ENCODE measurements at places on chromosomes 4 and X.

- no peak for DNase-seq
Observed at GRCh38 chrX:12992544-12993118, 17.7 kb downstream of the TMSB4X start.

- no peak for DNase-seq
Observed at GRCh38 chrX:132373610-132374009, 115.2 kb downstream of the MBNL3 start.

- DNase-seq, result peak; percentile 3
Observed at GRCh38 chrX:11666164-11666563, 444 bp upstream of the ARHGAP6 start.

- DNase-seq, result no peak
Observed at GRCh38 chr4:95541889-95542607, 6.7 kb downstream of the UNC5C start.

DNA sequence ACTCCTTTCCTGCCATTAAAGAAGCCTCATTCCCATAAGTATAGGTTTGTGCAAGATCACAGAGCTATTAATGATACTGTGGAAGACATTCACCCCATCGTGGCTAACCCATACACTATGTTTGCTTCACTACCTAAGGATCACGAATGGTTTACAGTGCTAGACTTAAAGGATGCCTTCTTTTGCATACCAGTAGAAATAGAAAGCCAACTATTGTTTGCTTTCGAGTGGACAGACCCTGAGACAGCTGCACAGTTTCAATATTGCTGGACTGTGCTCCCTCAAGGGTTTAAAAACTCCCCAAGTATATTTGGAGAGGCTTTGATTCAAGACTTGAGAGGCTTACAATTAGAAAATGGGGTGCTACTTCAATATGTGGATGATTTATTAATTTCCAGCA, 16.0 kb upstream of the PAPSS1 start:
- DNase-seq, result no peak

- no peak for DNase-seq
Observed at GRCh38 chrX:24657671-24658386, 10.7 kb upstream of the PCYT1B start.

DNA sequence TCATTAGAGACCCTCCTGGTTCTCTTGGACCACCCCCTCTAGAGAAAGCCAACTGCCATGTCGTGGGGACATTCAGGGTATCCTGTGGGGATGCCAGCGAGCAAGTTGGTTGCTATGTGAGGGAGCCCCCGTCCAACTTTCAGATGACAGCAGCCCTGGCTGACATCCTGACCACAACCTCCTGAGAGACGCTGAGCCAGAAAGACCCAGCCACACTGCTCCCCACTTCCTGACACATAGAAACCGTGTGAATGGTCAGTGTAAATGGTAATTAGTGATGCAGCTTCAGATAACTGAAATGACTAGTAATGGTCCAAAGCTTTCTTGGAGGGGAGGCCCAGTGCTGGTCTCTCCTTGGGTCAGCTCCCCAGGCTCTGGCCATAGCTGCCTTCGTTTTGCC, 10.8 kb downstream of the CLCN4 start:
- DNase-seq, result no peak

DNA sequence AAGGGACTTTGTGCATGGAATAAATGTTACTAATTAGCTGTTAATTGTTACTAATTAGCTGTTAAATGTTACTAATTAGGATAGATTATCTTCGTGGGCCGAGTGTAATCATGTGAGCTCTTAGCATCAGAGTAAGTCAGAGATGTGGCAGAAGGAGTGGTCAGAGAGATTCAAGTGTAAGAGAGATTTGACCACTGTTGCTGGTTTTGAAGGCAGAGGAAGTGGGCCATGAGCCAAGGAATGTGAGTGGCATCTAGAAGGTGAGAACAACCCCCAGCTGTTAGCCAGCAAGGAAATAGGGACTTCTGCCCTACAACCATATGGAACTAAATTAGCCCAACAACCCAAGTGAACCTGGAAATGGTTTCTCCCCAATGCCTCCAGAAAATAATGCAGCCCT, 28.2 kb downstream of the ODAPH start:
- DNase-seq, result no peak

DNA sequence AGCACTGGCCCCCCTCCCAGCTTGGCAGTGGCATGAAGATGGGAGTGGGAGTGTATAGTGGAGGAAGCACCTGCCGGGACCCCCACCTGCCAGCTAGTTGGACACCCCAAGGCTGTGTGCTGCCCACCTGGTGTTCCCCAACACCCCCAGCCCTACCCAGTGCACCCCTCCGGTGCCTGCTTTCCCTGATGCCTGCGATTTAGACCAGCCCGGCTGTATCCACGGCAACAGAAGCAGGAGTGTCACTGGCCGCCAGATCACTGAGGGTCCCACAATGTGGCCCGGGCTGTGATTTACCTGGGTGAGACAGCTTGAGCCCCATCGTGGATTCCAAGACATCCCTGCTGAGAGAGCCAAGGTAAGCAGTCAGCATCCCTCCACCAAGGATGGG, 533 bp downstream of the GPR173 start:
- DNase-seq, result no peak

DNA sequence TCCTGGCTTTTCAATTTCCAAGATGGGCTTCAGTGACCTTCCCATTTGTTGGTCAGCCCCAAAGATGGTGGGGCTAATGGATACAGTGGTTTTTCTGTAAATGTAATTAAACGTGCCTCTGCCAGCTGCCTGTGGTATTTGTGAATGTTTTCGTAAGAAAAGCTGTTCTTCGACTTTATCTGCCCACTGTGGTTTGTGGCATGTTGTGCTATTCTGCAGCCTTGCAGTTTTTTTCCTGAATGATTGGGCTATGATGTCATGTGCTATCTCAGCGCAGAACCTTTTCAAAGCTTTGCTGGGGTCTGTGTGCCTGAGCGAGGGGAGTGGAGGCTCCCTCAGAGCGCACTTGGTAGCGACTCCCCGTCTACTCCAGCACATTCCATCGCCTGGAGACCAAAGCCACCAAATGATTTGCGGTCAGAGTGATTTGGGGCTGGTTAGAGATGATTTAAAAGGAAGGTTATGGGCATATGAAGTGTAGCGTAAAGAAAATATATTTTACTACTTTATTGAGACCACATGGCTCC, 137.5 kb downstream of the PALLD start:
- peak; percentile 100 for DNase-seq

DNA sequence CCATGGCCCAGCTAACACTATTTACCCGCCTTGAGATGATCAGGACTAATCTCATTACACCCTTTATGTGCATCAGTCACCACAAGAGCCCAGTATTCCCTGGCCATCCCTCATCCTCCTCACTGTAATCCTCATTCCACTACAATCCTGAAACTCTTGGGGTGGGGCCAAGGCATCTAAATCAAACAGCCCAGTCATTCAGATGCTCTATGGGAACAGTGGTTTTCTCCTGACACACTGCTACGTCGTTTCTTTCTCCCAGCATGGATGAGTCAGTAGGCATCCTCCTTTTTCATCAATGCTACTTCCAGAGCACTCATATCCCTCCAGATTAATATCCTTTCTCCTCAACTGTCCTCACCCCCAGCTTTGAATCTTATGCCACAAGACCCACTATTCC, 5.6 kb downstream of the SDAD1 start:
- DNase-seq, result peak; percentile 91

GRCh38 chr4:185552254-185552653, 16.9 kb upstream of the PDLIM3 start:
- DNase-seq, result no peak

GRCh38 chr4:182748949-182749348, 168.2 kb downstream of the DCTD start:
- no peak for DNase-seq

DNA sequence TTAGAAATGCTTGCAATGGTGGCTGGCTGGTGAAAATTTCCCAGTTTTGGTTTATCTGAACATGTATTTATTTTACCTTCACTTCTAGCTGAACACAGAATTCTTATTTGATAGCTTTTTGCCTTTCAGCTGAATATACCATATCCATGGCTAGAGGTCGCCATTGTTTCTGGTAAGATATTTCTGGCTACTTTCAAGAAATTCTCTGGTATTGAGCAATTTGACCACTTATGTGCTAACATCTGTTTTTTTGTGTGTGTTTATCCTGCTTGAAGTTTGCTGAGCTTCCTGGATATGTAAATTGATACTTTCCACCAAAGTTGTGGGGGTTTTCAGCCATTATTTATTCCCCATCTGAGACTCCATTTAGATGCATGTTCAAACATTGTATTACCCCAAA, 75.4 kb downstream of the FBXW7 start:
- DNase-seq, result peak; percentile 76

DNA sequence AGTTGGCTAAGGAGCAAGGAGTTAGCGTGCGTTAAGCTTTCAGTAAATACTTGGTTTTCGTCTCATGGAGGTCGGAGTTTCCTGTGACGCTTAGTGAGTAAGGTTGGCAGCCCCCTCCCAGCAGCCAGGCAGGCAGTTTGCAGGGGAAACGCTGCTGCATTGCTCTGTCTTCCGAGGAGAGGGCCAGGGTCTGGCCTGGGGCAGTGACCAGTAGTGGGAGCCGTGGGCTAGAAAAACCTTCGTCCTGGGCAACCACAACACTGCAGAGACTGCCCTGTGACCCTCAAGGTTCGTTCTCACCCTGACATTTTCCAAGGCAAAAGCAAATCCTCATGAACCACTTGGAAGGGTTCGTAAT, 432 bp downstream of the TMEM175 start:
- DNase-seq, result no peak

DNA sequence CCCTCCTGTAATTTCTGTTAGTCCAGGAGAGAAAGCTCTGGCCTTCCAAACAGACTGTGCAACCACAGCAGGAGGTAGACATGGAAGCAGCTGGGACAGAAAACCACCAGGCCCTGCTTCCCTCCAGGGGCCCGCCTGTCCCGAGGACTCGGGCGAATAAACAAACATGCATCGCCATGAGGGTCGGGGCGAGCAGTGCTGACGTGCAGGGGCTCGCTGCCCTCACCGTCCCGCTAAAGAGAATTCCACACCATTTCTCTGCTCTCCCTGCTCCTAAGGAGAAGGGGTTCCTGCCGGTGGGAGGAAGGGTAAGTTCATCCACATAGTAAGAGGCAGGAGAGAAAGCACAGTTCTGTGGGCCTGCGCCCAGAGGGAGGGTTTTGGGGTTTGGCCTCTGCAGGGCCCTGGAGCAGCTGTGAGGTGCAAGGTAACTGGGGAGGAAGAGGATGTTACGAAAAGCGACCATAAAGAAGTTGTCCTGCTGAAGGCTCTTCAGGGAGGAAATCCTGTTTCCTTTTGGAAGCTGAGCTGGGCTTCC, 54.9 kb downstream of the WFS1 start:
- no peak for DNase-seq

DNA sequence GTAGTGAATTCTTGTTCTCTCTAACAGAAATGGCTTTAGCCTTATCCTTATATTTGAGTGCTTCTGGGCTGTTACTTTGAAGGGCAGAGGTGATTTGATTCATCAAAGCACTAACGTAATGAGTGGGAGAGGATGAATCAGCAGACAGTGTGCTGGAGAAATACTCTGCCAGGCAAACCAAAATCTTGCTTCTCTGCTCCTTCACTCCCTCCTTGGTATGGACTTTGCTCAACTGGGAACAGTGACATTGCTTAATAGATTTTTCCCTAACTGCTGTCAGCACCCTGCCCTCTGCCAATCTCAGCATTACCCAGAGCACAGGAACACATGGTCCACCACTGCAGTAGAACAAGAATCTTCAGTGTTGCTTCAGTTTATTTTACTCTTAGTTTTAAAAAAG, 56.0 kb downstream of the PDLIM5 start:
- DNase-seq, result peak; percentile 83

GRCh38 chr4:180028682-180029081, 2214.5 kb upstream of the TENM3 start:
- peak; percentile 37 for DNase-seq

DNA sequence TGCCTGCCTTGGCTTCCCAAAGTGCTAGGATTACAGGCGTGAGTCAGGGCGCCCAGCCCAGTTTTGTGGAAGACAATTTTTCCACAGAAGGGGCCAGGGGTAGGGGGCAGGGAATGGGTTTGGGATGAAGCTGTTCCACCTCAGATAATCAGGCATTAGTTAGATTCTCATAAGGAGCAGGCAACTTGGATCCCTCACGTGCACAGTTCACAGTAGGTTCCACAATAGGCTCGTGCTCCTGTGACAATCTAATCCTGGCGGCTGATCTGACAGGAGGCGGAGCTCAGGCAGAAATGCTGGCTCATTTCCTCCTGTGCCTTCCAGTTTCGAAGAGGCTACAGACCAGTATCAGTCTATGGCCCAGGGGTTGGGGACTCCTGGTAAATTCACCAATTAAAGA, 491.6 kb upstream of the AADAT start:
- DNase-seq, result no peak

DNA sequence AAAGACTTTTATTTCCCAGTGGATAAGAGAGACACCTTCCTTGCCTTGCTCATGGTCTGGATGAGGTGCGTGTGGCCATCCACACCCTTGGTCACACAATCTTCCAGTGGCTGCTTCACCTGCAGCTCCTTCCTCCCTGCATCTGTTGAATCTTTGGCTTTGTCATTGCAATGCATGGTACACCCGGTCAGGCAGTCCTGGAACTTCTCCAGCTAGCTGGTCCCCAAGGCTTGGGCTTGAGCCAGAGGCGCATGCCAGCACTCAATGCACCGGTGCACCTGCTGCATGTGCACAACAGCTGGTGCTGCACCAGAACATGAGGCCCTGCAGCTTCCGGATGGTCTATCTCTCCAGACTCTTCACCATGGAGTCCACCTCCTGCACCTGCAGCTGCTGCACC, 31.7 kb downstream of the SCML1 start:
- no peak for DNase-seq

DNA sequence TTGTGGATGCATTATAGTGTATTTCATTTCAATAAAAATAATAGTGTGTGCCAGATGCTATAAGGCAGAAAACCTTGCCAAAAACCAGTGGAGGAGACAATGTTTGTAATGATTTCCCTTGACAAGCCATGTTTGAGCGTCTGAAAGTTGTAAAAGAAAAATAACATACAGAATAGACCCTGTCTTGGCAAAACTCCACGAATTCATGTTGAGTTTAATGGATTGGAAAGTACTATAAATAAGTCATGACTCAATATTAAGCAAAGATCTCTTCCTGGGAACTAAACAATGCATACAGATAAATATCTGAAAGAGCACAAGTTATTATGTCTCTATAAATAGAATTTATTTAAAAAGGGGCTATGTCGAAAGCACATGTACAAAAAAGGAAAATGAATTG, 543.5 kb downstream of the GABRG1 start:
- DNase-seq, result no peak

- no peak for DNase-seq
Observed at GRCh38 chr4:81919223-81919622, 447.5 kb upstream of the RASGEF1B start.

DNA sequence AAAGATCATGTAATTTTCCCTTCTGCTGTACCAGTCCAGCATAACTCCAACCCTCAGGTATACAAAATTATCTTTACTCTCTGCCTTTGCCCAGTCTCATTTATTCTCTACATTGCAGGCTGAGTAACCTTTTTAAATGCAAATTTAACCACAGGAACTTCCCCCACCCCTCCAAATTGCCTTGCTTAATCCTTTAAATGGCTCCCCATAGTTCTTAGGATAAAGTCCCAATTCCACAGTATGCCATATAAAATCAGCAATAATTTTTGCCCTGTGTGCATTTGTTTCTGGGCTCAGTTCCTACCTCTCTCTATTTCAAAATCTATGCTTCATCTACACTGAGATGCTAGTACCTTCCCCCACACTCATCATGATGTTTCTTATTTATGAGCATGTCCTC, 879.7 kb downstream of the RPA4 start:
- DNase-seq, result no peak

GRCh38 chr4:152510349-152511147, 25.3 kb downstream of the FBXW7 start:
- DNase-seq, result no peak

Measured in fibroblast of skin of right quadriceps (primary cell).